ENCODE measurements at places on chromosomes 3 and 15.
A peak's percentile ranks its signal among the peaks of the same experiment; 100 is the strongest.

DNA sequence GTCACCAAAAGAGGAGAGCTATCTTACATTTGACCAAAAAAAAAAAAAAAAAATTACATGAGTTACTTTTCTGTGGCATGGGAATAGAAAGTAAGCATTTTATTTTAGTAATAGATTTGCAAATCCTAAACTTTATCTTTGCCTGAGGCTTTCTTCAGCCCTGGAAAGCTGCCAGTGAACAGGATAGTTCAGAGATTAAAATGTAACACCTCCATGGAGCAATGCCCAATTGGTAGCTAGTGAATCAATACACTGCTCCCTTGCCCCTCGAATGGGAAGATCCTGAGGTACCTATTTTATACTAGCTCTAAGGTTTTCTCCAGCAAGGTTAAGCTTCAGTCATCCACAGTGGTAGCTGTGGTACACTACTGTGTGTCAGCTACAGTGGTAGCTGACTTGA, 867.1 kb downstream of the NAALADL2 start:
- no peak for DNase-seq

- DNase-seq, result no peak
Observed at GRCh38 chr15:55586808-55587207, 1.3 kb downstream of the PYGO1 start.

DNA sequence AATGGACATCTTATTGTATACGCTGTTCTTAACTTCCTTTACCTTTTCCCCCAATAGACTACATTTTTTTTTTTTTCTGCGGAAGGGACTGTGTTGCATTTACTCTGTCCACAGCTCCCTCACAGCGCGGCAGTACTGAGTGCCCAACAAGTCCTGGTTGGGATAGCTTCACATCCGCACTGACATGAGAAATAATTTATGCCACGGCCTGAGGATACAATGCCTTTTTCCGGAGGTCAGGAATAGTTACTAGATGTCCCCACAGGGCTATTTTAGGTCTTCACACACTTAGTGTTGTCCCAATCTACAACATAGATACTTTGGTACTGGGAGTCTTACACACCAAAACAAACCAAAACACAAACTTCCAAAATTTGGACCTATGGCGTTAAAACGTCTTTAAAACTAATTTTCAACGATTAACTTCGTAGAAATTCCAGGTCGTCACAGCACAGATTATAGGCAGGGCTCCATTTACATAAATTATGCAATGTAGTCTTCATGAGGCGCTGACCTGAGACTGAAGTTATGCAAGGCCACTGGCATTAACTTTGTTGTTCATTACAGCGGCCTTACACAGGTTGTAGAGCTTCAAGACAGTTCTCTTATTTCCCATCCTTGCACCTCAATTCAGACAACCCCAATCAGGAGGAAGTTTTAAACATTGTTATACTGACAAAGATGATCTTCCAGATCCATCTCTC, 989 bp upstream of the PPIB start:
- no peak for DNase-seq

DNA sequence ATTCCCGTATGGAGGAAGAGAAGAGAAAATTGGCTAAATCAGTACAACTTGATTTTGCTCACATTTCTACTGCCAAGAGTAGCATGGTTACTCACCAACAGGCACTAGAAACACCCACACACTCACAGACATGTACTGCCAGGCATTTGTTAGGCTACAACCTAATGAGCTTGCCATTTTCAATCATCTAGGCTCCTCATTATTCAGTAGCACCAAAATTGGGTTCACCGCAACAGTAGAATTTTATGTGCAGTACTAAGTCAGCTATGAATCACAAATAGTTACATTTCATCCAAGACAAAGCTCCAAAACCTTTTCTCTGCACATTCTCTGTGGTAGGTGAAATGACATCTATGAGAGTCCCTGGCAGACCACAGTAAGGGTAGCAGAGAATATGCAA, 15.0 kb upstream of the THUMPD3 start:
- DNase-seq, result no peak

DNA sequence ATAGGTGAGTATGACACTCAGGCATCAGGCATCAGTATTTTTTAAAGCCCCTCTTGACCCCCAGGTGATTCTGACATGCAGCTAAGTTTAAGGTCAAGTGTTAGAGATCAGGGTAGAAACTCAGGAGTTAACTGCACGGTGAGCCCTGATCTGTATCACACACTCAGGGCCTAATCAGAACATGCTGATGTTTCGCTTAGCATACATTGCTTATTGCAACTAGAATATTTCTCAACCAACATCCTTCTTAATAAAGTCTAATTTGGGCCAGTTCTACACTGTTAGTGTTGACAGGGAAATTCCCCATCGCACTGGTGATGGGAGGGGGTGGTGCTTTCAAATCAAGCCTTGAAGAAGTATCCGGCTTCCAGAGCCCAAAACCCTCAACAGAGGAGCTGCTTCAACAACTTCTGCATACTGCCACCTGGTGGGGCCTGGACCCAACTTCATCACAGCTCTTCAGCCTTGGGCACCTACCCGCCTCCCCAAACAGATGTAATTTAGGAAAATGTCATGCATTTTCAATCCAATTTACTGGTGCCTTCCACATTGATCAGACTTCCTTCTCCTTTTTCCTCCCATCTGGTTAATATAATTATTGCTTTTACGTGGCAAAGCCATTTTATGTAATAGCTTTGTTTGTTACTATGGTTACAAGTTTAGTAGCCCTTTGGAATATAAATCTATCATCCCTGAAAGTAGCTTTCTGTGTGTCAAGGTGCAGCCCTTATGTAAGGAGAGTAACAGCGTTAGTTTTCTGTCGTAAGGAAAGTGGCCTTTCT, 312.2 kb downstream of the RORA start:
- DNase-seq, result peak; percentile 82

DNA sequence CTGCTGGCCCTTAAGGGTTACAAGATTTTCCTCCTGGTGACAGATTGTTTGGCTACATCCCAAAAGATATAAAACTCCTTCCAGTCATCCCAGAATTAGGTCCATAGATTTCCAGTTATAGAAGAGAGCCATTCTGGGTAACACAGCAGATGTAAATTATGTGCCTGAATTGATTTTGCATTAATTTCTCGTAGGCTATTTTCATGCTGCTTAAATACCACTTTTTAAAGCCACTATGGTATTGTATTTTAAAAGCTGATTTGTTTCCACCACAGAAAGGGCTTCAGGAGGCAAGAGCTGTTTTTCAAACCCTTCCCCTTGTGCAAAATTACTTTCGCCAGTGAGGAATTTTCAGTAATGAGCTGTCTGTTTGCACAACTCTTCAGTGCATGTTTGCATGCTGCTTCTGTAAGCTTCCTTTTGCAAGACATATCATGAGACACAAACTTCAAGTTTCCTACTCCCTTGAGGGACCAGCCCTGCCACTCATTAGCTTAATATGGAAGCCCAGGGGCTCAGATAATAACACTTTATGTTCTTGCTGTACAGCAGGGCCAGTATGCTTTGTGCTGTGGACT, 105.4 kb upstream of the TNIK start:
- DNase-seq, result no peak

- DNase-seq, result no peak
Observed at GRCh38 chr3:160061525-160061924, 72.9 kb downstream of the IL12A start.

- no peak for DNase-seq
Observed at GRCh38 chr3:18641916-18642315, 216.8 kb upstream of the SATB1 start.

DNA sequence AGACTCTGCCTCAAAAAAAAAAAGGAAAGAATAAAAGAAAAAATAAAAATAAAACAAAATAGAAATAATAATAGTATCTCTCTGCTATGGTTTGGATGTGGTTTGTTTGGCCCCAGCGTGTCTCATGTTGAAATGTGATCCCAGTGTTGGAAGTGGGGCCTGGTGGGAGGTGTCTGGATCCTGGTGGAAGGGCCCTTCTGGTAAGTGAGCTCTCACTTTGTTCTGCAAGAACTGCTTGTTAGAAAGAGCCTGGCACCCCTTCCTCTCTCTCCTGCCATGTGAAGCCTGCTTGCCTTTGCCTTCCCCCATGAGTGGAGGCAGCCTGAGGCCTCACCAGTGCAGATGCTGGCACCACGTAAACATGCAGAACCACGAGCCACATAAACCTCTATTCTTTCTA, 26.3 kb downstream of the TMEM44 start:
- DNase-seq, result no peak

DNA sequence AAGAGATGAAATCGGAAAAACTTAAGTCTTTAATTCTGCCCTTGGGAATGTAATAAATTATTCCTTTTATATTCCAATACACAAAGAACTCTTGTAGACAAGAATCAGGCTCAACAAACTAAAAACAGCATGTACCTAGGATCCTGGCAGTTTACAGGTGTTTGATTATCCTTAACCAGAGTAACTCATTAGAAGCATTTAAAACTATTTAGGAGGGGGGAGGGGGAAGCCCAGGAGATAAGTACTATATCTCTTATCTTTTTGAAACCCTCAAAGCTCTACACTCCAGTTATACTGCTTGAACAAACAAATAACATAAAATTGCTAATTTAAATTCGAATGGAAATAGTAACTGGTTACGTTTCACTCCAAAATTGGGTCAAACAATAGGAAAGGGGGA, 1.9 kb downstream of the CNBP start:
- DNase-seq, result no peak

DNA sequence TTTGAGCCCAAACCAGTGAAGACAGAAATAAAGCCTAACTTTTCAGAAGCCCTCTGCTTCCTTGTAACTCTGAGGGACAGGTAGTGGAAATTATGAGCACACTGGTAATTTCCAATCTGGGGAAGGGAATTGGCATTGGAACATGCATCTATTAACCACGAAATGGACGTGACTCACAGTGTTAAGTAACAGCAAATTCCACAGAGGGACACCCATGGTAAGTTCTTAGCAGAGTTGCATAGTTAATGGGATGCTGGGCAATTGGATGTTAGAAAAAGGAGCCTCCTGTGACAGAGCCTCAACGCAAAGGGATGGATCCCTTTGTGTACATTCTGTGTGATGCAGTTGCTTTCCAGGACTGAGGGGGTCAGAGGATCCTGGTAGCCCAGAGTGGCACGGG, 168.6 kb downstream of the SEMA6D start:
- DNase-seq, result no peak

DNA sequence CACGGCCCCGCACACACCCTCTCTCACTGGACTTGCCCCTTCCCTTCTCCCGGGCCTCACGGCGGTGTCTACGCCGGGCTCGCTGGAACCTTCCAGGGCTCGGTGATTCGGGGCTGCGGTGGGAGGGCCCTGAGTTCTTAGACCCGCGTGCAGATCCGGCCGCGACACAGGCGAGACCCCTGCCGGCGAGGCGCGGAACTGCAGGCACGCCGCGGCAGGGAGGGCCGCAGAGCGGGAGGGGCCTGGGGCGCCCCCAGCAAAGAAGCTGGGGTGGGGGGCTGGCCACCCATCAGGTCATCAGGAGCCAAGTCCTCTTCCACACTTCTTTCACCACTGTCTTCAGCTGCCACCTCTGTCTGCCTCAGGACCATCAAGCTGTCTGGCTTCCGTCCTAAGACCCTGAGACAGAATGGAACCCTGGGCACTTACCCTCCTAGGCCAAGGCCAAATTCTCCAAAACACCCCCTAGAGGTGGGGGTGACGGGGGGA, 164.5 kb downstream of the XXYLT1 start:
- DNase-seq, result peak; percentile 64

- DNase-seq, result no peak
Observed at GRCh38 chr15:46786590-46787285, 930.6 kb upstream of the SEMA6D start.

GRCh38 chr15:95131131-95131556, 899.8 kb downstream of the MCTP2 start:
- DNase-seq, result no peak

DNA sequence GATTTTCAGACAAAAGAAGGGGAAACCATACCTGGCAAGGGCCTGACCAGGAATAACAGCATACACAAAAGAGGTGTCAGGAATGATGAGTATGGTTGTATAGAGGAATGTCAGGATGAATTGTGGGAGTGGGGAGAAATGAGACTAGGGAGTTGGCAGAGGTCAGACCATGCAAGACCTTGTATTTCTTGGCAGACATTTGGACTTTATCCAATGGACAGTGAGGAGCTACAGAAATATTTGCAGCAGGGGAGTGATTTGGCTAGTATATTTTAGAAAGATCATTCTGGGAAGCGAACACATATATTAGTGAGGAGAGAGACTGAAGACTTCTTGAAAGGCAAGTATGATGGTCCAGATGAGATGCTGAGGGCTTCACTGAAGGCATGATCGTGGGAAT, 25.4 kb upstream of the ALPK3 start:
- no peak for DNase-seq

GRCh38 chr3:18771931-18772330, 346.8 kb upstream of the SATB1 start:
- no peak for DNase-seq

- DNase-seq, result no peak
Observed at GRCh38 chr3:114846252-114846651, 300.8 kb downstream of the ZBTB20 start.
